CD4-positive, alpha-beta T cell treated with Interleukin-21 for 1 hour (primary cell): ENCODE measurements at places on chromosomes 2 and 18.
A peak's percentile ranks its signal among the peaks of the same experiment; 100 is the strongest.

DNA sequence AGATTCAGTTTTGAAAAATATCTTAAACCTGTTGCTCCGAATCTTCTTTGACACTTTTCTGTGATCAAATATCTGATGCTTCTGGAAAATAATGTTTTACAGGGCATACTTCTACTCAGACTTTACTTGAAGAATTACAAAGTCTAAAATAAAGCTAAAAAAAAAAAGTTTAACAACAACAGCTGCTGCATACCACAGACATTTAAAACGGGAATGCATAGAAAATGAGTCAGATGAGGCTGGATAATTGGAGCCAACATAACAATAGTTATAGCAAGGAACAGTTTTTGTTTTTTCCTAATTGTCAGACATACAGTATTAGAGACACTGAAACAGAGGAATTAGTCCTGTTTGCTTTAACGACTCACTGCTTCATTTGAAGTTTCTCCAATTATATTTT lies 1090.2 kb downstream of the SUCLG1 start:
- no peak for DNase-seq

DNA sequence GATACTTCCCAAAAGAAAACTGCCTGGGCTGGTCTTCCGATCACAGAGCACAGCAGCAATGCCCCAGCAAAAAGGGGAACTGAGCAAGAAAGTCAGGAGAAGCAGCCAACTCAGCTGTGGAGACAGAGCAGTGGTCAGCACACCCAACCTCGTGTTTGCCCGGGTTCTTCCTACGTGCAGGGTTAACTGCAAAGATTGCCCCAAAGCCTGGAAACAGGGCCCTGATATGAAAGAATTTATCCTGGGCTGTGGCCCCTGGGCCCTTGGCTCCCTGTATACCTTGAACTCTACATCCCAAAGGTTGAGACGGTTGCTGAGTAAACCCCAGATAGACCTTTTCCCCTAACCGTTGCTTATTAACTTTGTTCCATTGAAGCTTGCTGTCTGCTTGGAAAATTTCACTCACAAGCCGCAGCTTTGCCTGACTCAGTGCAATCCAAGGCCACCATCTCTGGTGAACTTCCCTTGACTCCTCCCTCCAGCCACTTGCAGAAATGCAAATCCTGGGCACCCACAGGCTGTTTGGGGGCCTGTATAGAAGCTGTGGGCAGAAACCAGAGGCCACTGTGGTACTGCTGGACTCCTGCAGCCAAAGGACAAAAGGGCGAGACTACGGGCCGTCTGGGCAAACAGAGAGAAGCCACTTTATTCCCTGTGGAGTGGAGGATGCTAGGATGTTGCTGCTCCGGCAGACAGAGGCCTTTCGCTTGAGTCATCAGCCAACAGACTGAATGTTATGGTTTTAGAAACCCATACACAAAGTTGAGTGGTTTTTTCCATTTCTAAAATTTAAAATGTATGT lies 18.2 kb downstream of the NRP2 start:
- DNase-seq, result no peak

DNA sequence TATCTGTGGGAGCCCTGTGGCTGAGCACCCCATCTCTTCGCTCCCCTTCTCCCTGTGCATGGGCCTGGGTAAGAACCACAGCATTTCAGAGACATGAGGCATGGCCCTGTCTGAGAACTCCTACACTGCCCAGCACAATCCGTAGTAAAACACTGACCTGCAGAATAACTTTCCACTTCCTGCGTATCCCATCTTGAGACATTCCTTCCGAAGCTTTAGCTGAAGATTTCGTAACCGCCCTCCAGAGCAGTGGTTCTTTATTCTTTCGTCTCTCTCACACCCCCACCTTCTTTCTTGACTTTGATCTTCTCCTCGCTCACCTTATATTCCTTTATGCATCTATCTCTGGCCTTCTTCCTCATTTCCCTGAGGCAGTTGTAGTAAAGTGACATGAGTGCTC lies 381.1 kb downstream of the HRH4 start:
- DNase-seq, result no peak

DNA sequence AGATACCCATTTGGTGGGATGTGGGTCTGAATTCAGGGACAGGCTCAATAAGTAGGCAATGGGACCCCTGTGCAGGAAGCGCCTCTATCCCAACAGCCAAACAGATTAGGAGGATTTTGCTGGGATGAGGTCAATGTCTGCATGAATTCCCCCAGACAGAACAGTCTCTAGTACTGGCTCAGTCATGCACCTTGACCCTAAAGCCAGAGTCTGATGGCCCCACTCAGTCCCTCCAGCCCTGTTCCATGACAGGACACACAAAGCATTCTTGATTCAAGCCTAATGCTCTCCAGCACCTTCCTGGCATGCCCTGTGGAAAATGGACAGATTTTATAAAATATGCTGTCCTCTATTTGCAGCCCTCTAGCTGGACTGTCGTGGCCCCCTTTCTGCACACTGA lies 49.8 kb upstream of the RAB6D start:
- DNase-seq, result no peak

GRCh38 chr2:109162999-109163398 lies 34.0 kb downstream of the SH3RF3 start:
- DNase-seq, result no peak

DNA sequence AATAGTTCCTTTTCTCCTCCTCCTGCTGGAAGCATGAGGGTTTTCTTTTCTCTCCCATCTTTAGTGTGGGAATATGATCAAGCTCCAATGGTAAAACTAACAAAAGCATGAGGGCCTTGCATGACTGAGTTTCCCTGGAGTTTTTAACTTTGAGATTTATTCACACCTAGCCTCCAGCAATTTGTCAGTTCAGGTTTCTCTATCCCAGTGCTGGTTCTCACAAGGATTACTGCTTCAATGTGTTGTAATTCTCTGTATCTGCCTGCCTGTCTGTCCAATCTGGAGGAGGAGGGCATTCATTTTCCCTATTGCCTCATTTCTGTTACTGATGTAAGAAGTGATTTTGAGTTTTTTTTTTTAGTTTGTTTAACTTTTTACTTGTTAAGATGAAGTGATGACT lies 57.6 kb upstream of the RPRM start:
- no peak for DNase-seq

GRCh38 chr18:63987743-63988142 lies 17.9 kb downstream of the SERPINB8 start:
- DNase-seq, result no peak

DNA sequence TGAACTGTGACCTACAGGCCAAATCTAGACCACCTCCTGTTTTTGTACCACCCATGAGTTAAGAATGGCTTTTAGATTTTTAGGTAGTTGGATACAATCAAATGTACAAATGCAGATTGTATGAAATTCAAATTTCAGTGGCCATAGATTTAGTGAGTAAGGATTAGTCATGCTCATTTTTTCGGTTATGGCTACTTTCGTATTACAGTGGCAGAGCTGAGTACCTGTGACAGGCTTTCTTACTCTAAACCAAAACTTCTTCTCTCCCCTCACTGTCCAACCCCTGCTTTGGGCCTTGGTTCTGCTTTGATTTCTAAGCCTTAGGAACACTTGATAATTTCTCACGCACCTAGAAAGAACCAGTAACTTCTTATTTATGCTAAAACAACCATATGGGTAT lies 82.1 kb downstream of the CDC42EP3 start:
- no peak for DNase-seq

GRCh38 chr2:172893111-172893510 lies 157.5 kb downstream of the RAPGEF4 start:
- no peak for DNase-seq

- DNase-seq, result no peak
Observed at GRCh38 chr2:157349949-157350515, 24.4 kb upstream of the ERMN start.

GRCh38 chr18:63318889-63319382 lies 633 bp downstream of the BCL2 start:
- no peak for DNase-seq

DNA sequence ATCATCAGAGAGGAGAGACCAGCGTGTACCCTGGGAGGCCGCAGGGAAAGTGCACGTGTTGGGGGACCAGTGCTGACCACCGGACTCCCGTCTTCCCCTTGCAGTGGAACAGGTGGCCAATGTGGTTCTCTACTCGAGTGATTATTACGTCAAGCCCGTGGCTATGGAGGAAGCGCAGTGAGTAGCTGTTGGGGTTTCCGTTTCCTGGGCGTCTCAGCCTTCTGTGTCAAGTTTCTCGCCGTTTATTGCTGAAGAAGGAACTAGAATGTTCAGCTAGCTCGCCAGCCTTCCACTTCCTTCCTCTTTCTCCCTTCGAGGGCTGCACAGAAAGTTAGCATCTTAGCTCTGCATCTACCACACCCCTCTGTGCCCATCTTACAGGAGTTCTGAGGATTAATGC lies 22.8 kb upstream of the DGKD start:
- peak; percentile 87 for DNase-seq

DNA sequence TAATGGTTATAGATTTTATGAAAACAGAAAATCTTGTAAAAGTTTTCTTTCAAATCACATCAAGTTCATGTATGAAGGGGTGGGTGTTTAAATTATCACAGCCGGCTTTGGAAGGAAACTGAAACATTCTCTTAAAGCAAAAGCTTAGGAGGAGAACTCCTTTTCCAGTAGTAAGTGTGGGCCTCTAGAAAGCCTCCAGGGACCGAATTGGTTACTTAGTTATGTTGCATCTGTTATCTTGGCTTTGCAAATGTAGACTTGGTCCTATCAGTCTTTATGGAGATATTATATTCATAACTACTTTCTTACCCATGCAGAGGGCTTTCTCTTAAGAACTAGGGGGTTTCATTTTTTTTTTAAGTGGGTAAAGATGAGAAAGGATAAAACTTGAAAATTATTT lies 7.4 kb downstream of the NAB1 start:
- no peak for DNase-seq

DNA sequence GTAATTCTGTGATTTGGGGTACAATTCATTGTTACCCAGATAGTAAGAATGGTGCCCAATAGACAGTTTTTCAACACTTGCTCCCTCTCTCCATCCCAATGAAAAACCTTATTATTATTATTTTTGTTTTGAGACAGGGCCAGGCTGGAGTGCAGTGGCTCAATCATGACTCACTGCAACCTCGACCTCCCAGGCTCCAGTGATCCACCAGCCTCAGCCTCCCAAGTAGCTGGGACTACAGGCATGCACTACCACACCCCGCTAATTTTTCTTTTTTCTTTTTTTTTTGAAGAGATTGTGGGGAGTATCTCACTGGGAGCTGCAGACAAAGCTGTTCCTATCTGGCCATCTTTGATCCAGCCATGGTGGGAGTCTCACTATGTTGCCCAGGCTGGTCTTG lies 7.2 kb downstream of the TGFA start:
- DNase-seq, result no peak

GRCh38 chr18:21853016-21853415 lies 112.4 kb downstream of the MIB1 start:
- DNase-seq, result no peak

DNA sequence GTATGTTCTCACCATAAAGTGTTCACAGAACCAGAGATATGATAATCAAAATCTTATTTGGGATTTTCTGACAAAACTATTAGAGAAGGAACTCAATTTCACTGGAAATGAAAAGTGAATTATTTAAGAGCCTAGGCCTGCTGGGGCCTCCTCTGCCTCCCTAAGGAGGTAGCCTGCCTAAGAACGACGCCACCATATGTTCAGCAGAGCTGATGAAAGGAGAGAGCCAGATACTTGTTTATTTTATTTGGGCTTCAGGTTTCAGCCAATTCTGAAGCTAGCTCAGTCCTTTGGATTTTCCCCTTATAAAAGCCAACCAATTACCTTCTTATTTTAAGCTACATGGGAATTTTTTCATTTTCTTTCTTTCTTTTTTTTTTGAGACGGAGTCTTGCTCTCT lies 433.1 kb upstream of the MAP2 start:
- DNase-seq, result no peak

DNA sequence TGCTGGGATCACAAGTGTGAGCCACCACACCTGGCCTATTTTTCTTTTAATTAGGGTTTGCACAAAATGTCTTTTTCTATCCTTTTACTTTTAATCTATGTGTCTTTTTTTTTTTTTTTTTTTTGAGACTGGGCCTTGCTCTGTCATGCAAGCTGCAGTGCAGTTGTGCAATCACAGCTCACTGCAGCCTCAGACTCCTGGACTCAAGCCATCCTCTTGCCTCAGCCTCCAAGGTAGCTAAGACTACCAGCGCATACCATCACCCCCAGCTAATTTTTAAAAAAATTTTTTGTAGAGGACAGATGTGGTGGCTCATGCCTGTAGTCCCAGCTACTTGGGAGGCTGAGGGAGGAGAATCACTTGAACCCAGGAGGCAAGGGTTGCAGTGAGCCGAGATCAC lies 27.1 kb downstream of the ADCY3 start:
- DNase-seq, result no peak

DNA sequence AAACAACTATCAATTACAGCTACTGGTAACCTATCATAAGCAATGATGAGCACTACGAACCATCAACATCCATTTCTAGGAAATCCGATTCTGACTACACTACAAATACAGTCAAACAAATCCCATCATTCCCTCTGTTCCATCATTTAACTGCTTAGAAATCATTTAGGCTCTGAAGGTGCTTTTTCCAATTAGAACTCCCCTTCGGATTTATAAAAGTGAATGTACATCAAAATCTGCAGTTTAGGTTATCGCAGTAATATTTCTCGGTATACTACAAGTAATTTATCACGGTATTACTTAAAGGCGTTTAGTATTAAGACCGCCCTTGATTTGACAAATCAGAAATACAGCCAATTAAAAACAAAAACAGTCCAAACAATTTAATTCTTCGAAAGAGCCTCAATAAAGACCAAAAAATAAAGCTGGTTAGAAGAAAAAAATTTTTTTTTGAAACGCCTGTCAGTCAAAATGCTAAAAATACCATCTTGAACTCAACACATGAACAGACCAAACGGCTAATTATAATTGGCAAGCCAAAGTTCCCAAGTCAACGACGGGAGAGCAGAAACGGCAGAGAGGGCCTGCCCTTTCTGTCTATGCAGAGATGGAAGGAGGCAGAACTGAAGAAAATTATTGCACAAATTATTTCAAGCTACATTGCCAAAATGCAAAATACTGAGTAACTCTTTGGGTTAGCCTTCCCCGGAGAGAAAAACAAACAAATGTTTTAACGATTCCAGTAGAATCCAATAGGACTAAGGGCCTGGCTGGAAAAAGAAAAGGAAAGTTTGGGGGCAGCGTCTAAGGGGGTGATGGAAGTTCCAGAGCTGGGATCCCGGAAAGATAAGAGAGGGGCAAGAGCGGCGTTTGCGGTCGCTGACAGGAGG lies 1.2 kb downstream of the VPS54 start:
- no peak for DNase-seq

GRCh38 chr2:146918280-146918679 lies 926.5 kb upstream of the ACVR2A start:
- no peak for DNase-seq

- no peak for DNase-seq
Observed at GRCh38 chr2:715038-715437, 37.8 kb upstream of the TMEM18 start.

DNA sequence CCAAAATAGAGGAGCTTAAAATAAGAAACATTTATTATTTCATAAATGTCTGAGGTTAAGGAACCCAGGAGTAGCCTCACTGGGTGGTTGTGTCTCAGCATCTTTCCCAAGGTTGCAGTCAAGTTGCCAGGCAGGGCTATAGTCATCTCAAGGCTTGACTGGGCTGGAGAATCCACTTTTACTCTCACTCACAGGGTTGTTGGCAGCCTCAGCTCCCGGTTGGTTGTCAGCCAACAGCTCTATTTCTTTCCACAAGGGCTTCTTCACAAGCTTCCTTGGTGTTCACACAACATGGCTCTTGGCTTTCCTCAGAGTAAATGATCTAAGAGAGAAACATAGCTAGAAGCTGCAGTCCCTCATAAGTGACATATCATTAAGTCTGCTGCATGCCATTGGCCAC lies 55.6 kb upstream of the TEX51 start:
- no peak for DNase-seq

- no peak for DNase-seq
Observed at GRCh38 chr18:43949291-43949690, 672.0 kb upstream of the SYT4 start.
